Stimulated activated CD8-positive, alpha-beta memory T cell treated with anti-CD3 and anti-CD28 coated beads, Interleukin-4, amount 100 ng/mL, for 48 hours (primary cell): ENCODE measurements at places on chromosomes 11 and 22.

DNA sequence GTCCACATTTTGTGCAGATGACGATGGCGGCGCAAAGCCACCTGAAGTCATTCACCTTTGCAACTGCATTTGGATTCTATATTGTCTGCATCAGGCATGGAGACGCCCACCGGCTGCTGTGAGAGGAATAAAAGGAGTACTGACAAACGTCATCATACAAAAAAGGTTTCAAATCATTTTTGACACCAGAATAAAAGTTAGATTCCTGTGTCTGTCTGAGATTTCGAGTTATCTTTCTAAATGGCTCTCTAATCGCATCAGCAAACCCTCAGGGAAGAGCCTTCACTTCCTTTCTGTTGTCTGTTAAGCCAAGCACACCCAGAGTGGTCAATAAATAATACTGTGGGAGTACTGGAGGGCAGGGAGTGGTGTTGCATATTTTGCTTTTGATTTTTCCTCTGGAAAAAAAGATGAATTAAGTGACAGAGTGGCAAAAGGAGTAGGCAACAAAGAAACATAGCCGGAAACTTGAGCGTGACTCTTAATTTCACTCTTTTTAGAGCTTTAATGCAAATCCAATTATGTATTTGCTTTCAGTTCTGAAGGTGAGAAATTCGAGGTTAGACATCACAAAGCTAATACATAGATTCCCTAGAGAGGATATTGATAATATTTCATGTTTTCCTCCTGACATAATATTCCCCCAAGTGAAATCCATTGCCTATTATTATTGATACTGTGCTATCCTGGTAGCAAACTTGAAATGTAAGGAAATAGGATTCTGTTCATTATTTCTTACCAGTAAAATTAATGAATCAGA lies 150.8 kb upstream of the MTMR2 start:
- DNase-seq: no peak

DNA sequence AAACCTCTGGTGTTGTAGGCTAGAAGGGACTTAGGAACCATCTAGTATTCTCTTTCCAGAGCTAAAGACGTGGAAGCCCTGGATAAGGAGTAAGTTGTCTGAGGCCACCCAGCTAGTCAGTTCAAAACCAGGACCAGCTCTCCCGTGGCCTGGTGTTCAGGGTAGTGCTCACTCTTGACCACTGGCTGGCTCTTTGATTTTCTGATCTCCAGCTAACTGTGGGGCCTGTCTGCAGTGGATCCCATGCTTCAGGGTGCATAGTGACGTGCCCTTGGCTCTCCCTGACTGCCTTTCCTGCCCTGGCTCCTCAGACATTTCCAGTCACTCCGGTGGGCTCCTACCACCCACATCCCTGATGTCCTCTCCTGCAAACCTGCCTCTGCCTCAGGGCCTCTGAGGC lies 1.3 kb downstream of the CLMP start:
- DNase-seq: no peak

DNA sequence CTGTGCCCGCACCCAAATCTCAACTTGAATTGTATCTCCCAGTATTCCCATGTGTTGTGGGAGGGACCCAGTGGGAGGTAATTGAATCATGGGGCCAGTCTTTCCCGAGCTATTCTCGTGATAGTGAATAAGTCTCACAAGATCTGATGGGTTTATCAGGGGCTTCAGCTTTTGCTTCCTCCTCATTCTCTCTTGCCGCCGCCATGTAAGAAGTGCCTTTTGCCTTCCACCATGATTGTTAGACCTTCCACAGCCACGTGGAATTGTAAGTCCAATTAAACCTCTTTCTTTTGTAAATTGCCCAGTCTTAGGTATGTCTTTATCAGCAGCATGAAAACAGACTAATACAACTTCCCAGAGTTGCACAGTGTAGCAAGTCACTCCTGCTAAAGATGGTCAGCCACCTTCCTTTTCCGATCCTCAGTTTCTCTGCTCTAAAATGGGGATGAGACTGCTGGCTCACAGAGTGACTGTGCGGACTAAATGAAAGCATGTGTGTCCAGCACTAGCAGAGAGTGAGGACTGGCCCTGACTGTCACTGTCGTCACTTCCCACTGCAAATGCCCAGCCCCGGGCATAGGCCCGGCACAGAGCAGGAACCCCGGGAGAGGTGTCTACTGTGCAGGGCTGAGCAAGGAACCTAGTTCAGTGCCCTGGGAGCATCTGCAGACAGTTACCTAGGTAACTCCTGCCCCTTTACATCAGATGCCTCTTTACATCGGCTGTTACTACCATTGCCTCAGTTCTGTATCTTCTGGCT lies 9.5 kb downstream of the TSKU start:
- no peak for DNase-seq

DNA sequence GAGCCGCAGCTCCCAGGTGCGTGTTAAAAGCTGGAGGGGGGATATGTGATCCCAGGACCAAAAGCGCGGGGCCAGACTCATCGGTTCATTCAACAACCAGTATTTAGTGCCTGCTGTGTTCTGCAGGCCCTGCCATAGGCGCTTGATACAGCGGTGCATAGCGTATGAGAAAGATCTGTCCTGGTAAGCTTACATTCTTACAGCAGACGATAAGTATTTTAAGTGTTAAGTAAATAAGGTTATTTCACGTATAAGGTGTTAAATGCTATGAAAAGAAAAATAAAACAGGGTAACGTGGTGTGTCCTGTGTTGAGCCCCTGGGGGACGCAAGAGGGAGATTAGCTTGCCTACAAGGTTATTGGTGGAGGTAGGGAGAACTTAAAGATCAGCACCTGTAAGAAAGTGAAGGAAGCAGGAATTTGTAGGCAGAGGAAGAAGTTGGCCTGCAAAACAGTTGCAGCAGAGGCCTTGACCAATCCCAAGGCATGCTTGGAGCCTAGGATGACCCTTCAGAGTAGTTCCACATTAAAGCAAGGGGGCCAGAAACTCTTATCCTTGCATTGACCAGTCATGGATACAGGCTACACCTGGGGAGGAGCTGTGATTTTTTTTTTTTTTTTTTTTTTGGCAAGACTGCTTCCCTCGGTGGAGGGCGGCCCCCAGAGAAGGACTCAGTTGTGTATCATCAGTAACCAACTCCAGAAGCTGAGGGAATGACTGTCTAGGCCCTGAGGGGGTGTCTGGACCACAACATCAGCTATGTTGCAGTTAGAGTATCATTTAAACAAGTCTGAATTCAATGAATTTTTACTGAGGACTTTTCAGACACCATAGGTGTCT lies 487 bp upstream of the LIPT2 start:
- DNase-seq: peak; percentile 36
